ENCODE measurements at places on chromosomes 11 and 22. TPM values are rescaled to one million over a fixed set of nuclear protein-coding genes. Genes with fewer than 3 reads are reported as not detected.

Gene OR2D2
- not detected for polyA plus RNA-seq

Gene RAD9A
- 10.3 TPM for polyA plus RNA-seq

Gene L3MBTL2
- polyA plus RNA-seq = 23.2 TPM

Gene MS4A1
- not detected for polyA plus RNA-seq

Gene PKDREJ
- not detected for polyA plus RNA-seq

Gene PHF21B
- 0.09 TPM for polyA plus RNA-seq

Gene GDPD5
- polyA plus RNA-seq = 8.2 TPM

Gene OR8G1
- polyA plus RNA-seq = not detected

Gene INS
- polyA plus RNA-seq = not detected

Gene CDC42EP1
- 59.2 TPM for polyA plus RNA-seq

Gene NUP98
- 105 TPM for polyA plus RNA-seq

Gene TSGA10IP
- 0.21 TPM for polyA plus RNA-seq

Gene OR10G7
- not detected for polyA plus RNA-seq

Gene SERPING1
- polyA plus RNA-seq = 30.7 TPM

Gene OR56A1
- polyA plus RNA-seq = not detected

Gene KCTD14
- polyA plus RNA-seq = 1.3 TPM

Gene CD3E
- not detected for polyA plus RNA-seq

Gene CTNND1
- 88.5 TPM for polyA plus RNA-seq

Gene MOGAT2
- polyA plus RNA-seq = not detected

Gene OR51E2
- polyA plus RNA-seq = 1.3 TPM

Gene FOSL1
- polyA plus RNA-seq = 107 TPM

Gene TMEM191B
- 1.8 TPM for polyA plus RNA-seq

Gene ASPHD2
- polyA plus RNA-seq = 1.3 TPM

Gene ACRV1
- polyA plus RNA-seq = not detected

Gene OR6A2
- not detected for polyA plus RNA-seq

Gene OR8D4
- not detected for polyA plus RNA-seq

Gene SPINDOC
- 29.9 TPM for polyA plus RNA-seq

All from IMR-90 (cell line).